ENCODE measurements at places on chromosomes 5 and 9.

DNA sequence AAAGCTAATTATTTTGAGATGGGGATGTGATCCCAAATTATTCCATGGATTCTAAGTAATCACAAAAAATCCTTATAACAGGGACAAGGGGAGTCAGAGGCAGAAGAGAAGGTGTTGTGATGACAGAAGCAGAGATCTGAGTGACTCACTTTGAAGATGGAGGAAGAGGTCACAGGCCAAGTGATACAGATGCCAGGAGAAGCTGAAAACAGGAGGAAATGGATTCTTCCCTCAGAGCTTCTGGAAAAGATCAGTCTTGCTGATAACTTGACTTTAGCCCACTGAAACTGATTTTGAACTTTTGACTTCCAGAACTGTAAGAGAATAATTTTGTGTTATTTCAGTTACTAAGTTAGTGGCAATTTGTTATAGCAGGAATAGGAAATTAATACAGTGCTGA, 105.3 kb downstream of the GCNT1 start:
- no peak for DNase-seq

GRCh38 chr5:6505416-6505755, 56.7 kb downstream of the UBE2QL1 start:
- DNase-seq = no peak

DNA sequence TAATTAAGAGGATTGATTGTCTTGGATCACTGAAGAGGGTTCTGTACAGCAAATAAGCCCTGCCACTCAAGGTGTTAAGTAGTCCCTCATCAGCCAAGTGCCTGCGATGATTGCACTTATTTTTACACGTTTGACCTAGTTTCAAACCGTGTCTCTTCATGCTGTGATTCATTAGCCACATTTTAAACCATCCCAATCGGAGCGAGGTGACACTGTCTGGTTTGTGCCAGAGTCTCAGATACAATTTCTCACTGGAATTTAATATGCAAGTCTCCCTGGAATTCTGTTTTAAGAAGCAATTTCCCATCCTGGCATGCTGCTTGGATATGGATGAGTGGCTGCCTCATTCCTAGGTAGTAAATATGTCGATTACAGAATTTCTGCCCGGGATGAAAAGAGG, 1.6 kb downstream of the INSYN2B start:
- no peak for DNase-seq

- DNase-seq = no peak
Observed at GRCh38 chr5:12073426-12073825, 169.2 kb upstream of the CTNND2 start.

DNA sequence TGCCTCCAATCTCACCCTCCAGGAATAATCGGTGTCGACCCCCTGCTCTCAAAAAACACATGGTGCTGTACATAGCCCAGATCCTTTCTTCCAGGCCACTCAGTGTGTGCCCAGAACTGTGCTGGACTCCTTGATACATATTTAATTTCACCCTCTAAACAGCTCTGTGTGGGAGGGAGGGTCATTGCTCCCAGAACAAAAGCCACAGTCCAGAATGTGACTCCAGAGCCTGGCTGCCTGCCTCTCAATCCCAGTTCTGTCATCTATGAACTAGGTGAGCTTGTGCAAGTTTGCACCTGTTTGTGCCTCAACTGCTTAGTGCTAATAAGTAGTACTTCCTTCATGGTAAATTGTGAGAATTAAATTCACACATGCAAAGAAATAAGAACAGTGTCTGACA, 93.1 kb downstream of the GABBR2 start:
- DNase-seq = no peak

GRCh38 chr5:33850100-33850594, 41.6 kb downstream of the ADAMTS12 start:
- DNase-seq = no peak

GRCh38 chr9:4422495-4422894, 67.8 kb upstream of the SLC1A1 start:
- DNase-seq = no peak

- DNase-seq = no peak
Observed at GRCh38 chr9:135613946-135614805, 25.2 kb downstream of the GLT6D1 start.

DNA sequence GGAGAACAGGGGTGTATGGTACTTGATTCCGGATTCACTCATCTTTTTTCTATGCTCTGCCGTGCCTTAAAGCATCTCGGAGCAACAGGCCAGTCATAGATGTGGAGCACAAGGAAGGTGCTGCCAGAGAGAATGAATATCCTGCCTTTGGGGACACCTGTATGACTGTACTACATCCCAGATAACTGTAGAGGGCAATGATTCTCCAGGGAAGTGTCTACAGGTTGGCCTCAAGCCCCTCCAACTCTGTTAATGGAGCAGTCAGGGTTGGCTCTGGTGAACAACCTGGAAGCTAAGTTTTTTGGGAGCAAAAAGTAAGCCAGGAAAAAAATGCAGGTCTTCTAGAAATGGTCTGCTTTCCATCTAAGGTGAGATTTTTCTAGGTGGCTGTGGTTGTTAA, 71.0 kb downstream of the NREP start:
- no peak for DNase-seq

GRCh38 chr5:160270704-160271103, 41.4 kb downstream of the FABP6 start:
- DNase-seq = no peak

GRCh38 chr5:2991884-2992283, 240.4 kb upstream of the IRX2 start:
- no peak for DNase-seq

- no peak for DNase-seq
Observed at GRCh38 chr5:14374100-14374499, 207.5 kb upstream of the OTULINL start.

- no peak for DNase-seq
Observed at GRCh38 chr5:74963407-74963806, 89.0 kb downstream of the GCNT4 start.

DNA sequence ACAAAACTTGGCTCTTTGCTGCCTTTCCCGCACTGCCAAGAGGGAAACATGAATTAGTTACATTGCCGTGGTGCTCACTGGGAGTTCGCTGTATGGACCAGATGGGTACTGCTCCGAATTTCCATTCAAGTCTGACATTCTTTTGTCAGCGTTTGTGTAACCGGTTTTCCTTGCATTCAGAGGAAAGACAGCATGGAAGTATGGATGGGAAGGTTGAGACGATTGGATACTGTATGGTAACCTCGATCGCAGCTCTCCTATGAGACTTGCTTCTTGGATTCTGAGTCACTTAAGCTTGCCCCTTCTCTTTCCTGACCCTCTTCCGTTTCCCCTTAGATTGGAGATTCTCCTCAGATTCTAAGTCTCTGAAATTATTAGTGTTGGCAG, 625 bp upstream of the UBLCP1 start:
- DNase-seq = no peak

- no peak for DNase-seq
Observed at GRCh38 chr5:150422075-150422474, 9.4 kb upstream of the CD74 start.

- no peak for DNase-seq
Observed at GRCh38 chr9:134748591-134748990, 107.0 kb downstream of the COL5A1 start.

DNA sequence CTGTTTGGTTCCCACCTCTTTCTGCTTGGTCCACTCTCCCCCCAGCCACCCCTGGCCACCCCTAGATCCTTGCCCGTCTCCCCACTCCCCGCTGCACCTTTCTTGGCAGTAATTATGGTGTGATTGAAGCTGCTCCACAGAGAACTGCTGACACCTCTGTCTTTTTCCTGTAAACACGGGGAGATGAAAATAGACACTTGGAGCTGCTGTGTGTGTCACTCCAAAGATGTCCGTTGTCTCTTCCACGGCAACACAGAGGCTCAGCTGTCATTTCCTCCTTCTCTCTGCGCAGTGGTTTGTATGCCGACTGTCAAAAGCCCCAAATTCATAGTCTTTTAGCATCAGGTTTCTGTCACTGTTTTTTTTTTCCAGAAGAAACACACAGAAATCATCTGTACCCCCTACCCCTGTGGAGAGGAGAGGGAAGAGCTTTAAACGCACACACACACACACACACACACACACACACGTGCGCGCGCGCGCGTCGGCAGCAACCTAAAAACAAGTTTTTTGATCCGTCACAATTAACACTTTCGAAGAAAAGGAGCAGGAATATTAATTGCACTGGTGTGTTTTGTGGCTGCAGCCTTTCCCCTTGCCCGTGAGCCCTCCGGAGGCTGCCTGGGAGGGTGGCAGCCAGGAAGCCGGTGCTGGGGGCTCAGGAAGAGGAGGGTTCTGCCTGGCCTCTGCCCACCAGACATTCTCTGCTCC, 39.8 kb downstream of the ASS1 start:
- DNase-seq = no peak

DNA sequence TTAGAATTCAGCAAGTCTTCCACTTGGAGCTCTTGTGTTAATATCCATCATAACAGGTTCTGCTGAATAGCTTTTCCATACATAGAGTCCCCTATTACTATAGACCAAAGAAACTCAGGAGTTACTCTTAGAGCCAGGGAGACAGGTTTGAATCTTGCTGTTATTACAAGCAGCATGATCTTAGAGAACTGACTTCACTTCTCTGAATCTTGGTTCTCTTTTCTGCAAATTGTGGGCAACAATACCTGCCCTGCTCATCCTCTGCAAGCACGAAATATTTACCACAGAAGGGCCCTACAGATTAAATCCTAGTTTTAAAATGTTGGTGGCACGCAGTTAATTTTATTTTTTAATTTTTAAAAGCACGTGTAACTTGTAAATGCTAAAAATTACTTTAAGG, 111.7 kb downstream of the TLR4 start:
- no peak for DNase-seq

DNA sequence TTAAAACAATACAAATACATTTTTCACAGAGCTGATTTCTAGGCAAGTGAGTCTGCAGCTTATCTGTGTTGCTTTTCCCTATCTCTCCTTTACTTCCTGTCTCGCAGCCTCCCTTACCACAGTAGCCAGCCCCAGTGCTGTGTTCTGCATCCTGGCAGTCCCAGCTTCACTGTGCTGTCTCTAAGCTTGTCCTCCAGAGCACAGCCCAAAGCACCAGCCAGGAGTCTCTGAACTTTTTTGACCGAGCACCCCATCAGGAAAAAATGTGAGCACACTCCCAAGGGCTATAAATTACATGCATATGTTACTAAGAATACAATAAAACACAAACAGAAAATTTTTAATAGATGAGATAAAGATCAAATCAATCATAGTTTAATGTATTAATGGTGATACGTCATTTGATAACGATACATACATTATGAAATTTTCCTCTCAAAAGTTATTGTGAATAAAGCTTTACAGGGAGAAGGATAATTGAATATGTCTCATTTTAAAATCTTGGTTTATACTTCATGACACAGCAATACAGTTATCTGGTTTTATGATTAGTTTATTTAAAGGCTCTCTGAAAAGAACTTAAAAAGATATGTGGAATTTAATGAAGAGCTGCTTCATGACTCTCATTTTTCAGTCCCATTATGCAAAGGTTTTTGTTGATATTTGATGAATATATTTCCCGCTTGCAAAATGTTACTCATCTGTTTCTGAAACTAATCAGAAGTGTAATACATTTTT, 7.3 kb upstream of the RHOBTB3 start:
- no peak for DNase-seq

DNA sequence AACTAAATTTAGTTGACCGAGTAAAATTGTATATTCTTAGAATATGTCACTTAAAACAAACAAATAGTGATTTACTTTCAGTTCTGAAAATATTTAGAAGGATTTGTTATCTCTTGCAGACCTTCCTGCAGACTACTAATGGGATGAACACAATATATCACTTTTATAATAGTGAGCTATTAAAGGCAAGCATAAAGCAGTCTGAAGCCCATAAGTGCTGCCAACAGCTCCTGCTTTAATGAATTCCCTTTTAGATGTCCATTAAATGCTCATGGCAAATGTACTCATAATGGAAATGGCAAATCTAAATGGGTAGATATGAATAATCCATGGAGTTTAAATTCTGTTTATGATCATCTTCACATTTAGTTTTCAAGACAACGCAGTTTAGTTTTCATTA, 170.2 kb downstream of the RANBP17 start:
- no peak for DNase-seq

DNA sequence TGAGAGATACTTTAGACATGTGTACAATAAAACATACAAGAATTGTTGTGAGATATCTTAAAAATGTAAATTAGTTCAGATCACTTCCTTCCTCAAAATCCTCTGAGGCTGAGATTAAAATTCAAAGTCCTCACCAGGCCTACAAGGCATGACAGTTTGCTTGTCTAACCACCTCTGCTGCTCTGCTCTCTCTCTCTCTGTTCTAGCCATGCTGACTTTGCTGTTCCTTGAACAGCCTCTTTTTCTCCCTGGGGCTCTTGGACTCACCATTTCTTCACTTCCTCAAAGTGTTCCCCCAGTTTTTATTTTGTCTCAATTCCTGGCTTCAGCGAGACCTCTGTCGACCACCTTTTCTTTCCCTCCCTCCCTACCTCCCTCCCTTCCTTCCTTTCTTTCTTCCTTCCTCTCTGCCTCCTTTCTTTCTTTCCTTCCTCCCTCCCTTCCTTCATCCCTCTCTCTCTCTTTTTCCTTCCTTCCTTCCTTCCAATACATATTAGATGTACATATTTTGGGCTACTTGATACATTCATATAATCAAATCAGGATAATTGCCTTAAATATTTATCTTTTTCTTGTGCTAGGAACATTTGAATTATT, 27.0 kb downstream of the CATSPER3 start:
- no peak for DNase-seq

DNA sequence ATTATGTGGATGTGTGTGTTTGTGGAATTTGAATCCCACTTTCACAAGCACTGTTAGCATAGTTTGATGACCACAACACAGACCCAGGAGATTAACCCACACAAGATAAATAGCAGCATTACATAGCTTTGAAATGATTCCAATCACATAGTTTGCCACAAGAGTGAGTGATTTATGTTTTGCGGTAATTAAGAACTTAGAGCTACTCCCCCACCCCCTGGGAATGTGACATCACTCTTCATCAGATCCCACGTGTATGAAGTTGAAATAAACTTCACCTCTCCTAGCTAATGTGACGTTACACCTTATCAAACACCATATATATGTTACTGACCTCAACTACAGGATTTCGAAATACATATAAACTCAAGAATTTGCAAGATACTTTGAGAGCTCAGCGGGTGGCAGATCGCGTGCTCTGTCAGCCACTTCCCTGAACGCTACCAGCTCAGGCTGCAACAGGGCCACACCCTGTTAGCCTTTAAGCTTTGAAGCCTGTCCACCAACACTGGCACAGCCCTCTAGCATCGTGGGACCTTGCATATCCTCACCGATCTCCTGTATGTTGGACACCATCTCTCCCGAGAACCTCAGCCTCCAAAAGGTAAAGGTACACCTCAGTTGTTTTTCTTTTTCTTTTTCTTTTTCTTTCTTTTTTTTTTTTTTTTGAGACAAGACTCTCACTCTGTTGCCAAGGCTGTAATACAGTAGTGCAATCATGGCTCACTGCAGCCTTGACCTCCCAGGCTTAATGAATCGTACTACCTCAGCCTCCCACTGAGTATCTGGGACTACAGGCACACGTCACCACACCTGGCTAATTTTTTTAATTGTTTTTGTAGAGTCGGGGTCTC, 1.7 kb upstream of the AGTPBP1 start:
- DNase-seq = no peak

DNA sequence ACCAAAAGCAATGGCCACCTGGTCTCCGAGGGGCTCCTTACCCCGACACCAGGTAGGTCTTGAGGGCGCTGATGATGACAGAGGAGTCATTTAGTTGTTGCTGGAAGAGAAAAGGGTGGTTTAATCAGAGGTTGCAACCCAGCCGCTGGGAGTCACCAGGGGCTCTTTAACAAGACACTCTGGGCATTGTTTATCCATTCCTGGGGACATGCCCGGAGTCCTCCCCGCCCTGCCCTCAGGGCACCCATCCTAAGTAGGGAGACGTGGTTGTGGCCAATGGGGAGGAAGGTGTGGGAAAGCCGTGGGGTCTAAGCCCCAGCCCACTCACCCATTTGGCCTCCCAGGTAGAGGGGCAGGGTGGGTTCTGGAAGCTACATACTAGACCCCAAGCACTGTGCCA, 3.1 kb downstream of the PTGES2 start:
- DNase-seq = no peak
